ENCODE measurements at places on chromosomes 4 and X.

GRCh38 chrX:111581086-111581485 is 69.6 kb downstream of the SERTM2 start:
- DNase-seq, result no peak

GRCh38 chr4:700587-701264 is 4.9 kb upstream of the PCGF3 start:
- DNase-seq, result no peak

DNA sequence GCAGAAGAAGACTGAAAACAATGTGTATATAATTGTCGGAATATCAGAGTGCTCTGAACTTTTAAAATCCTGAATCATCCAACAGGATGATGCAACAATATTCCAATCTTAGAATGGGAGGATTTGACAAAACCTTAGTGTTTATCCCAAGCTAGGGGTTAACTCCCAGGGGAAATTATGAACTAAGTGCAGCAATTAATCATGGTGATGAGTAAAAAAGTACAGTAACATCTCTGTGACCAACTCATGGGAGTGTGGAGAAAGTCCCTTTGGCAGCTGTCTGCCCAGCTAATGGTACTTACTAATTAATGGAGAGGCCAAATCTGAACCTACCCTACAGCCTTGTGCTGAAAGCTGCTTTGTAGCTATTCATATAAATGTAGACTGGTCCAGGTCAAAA is 257.6 kb upstream of the DDX53 start:
- no peak for DNase-seq

- DNase-seq, result no peak
These were observed 1.2 kb upstream of the NMU start for GRCh38 chr4:55637272-55637820.

DNA sequence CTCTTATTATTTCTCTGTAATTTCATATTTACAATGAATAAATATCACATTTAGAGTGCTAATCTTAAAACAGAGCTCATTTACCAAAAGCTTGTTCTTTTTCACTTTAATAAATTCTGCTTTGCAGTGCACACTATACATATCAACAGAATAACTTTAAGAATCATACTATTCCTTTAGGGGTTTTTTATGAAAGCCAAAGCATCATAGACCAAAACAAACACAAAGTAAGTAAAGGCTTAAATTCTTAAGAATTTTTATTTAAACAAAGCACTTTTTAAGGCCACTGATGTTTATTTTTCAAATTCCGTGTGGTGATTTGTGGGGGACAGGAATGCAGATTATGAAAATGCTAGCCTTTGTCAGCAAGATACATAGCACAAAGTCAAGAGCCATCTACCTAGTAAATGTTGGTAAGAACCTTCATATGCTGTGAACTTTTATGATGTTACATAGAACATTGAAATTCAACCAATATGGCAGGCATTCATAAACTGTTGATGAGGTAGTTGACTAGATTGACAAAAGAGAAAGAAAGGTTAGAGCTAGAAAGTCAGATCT is 17.8 kb downstream of the TIGD2 start:
- no peak for DNase-seq

Measured in activated T-cell treated with anti-CD3 and anti-CD28 coated beads for 4 hours (primary cell).